ENCODE measurements at places on chromosomes 3 and 15. TPM values are rescaled to one million over a fixed set of nuclear protein-coding genes. Genes with fewer than 3 reads are reported as not detected.
A peak's percentile ranks its signal among the peaks of the same experiment; 100 is the strongest.

The CAND2 gene
- polyA plus RNA-seq, result 3.9 TPM

The RASGRP1 gene
- 3.4 TPM for polyA plus RNA-seq

The SLC22A13 gene
- polyA plus RNA-seq, result 9.9 TPM

The COL6A6 gene
- polyA plus RNA-seq, result not detected

The DZIP3 gene
- polyA plus RNA-seq, result 9.4 TPM

The CLN6 gene
- polyA plus RNA-seq, result 30.8 TPM

- H3K27ac ChIP-seq, result no peak overlapping the region
- H3K4me1 ChIP-seq, result peaks cover 3% of the 10 kb centered on the region
- no peaks in the 10 kb centered on the region for H3K27me3 ChIP-seq
These were observed 1.6 kb downstream of the NXPE3 start for GRCh38 chr3:101780661-101781060.

DNA sequence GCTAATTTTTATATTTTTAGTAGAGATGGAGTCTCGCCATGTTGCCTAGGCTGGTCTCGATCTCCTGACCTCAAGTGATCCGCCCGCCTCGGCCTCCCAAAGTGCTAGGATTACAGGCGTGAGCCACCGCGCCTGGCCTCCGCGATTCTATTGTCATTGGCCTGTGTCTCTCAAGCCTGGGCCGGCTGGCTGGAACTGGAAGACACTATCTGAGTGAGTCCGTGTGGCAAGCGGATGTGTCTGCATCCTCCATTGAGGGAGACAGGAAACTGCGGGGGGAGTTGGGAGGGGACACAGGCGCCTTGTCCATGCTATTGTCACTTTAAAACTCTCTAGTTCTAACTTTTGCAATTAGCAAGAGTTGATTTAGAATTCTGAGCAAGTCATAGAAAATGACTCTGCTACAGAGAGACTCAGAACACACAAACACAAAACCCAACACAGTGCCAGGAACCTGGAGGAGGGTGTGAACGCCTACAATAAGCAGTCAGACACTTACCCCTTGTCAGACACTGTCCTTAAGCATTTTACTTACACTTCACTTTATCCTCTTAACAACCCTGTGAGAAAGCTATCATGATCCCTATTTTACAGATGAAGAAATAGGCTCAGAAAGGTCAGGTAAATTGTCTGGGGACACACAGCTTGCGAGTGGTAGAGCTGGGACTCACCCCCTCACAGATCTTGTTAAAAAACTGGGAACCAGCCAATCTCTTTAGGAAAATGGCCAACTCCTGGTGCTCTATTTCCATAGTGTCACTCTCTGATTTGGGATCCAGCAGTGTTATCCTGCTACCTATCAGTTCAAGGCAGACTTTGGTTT, 38.7 kb downstream of the ANP32A start:
- no peaks in the 10 kb centered on the region for H3K27me3 ChIP-seq
- peaks cover 42% of the 10 kb centered on the region for H3K36me3 ChIP-seq
- peaks cover 6% of the 10 kb centered on the region for H3K4me1 ChIP-seq
- DNase-seq, result no peak

DNA sequence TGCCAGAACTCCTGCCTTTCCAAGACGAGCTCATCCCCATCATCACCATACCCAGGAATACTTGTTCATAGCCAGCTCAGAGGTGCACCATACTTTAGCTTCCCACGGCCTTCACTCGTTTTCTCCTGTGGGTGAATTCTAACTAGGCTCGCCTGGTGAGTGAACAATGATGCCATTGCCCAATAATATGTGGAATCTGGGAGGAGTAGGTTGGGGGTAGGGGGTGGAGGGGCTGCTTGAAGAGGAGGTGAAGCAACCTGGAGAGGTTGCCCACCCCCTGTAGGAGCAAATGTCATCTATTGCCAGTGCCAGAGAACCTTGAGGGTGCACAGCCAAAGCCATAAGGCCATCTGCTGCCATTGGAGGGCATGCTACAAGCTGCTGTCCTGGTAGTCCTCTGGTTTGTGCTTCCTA, 592 bp upstream of the ZNF445 start:
- no peaks in the 10 kb centered on the region for H3K27me3 ChIP-seq
- H3K4me3 ChIP-seq, result peak overlapping the region; percentile 47
- DNase-seq, result no peak
- H3K27ac ChIP-seq, result no peak overlapping the region
- H3K36me3 ChIP-seq, result no peaks in the 10 kb centered on the region

- H3K4me3 ChIP-seq, result no peak overlapping the region
- H3K27ac ChIP-seq, result no peak overlapping the region
- no peaks in the 10 kb centered on the region for H3K27me3 ChIP-seq
- peaks cover 3% of the 10 kb centered on the region for H3K4me1 ChIP-seq
These were observed 427.2 kb downstream of the OCA2 start for GRCh38 chr15:27671819-27672437.

DNA sequence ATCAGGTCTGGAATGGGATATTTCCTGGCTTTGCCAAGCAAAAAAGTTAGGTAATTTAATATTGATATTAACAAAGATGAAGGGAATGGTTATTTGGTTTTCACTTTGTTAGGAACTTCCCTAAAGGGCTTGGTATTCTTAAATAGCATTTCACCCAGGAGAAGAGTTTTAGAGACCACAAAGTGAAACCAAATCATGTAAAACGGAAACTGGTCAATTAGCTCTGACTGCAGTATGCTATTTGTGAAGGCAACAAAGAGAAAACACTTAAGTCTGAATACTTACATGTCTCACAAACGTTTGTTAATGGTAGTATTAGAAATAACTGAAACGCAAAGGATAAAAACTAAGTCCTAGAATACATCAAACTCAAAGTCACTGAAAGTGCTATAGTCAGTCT, 32.4 kb upstream of the SETMAR start:
- no peaks in the 10 kb centered on the region for H3K36me3 ChIP-seq
- no peak for DNase-seq
- no peaks in the 10 kb centered on the region for H3K4me1 ChIP-seq
- no peaks in the 10 kb centered on the region for H3K27me3 ChIP-seq
- no peak overlapping the region for H3K27ac ChIP-seq

DNA sequence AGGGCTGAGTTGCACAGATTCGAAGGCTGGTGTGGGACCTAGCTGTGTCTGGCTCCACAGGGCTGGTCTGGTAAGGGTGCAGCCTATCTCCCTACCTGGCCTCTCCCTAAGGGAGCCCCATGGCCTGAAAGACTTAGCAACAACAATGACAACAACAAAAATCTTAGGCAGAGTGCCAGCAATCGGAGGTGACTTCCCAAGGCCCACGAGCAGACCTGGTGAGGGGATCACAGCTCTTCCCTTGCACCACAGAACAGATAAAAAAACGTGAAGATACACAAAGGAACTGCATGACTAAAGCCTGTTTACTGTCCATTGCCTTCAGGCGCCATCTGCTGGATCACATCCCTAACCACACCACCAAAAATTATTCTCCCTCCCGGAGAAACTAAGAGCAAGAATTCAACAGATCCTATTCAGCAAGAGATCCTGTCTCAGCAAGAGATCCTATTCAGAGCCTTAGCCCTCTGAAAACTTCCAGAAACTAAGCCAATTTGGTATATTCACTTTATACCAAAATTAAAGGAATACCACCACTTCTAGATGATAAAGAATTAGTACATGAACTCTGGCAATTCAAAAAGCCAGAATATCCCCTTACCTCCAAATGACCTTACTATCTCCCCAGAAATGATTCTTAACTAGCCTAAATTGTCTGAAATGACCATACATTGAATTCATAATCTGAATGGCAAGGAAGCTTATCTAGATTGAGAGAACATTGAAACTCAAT, 24.1 kb upstream of the OR5K4 start:
- no peaks in the 10 kb centered on the region for H3K4me1 ChIP-seq
- H3K27me3 ChIP-seq, result no peaks in the 10 kb centered on the region
- H3K27ac ChIP-seq, result no peak overlapping the region
- H3K4me3 ChIP-seq, result no peak overlapping the region
- no peaks in the 10 kb centered on the region for H3K36me3 ChIP-seq

- H3K4me3 ChIP-seq, result no peak overlapping the region
- no peaks in the 10 kb centered on the region for H3K27me3 ChIP-seq
These were observed 1.6 kb upstream of the RNU6-1 start for GRCh38 chr15:67841513-67841762.

GRCh38 chr15:42012241-42012640, 8.6 kb downstream of the PLA2G4E start:
- no peak overlapping the region for H3K27ac ChIP-seq
- H3K4me3 ChIP-seq, result no peak overlapping the region
- no peaks in the 10 kb centered on the region for H3K27me3 ChIP-seq
- no peaks in the 10 kb centered on the region for H3K4me1 ChIP-seq
- no peak for DNase-seq
- H3K36me3 ChIP-seq, result no peaks in the 10 kb centered on the region

- DNase-seq, result no peak
- no peak overlapping the region for H3K27ac ChIP-seq
- H3K27me3 ChIP-seq, result no peaks in the 10 kb centered on the region
These were observed 20.0 kb upstream of the MYZAP start for GRCh38 chr15:57571725-57572124.

- H3K4me1 ChIP-seq, result no peaks in the 10 kb centered on the region
- DNase-seq, result no peak
- no peak overlapping the region for H3K4me3 ChIP-seq
- no peaks in the 10 kb centered on the region for H3K27me3 ChIP-seq
- H3K27ac ChIP-seq, result no peak overlapping the region
- no peaks in the 10 kb centered on the region for H3K36me3 ChIP-seq
These were observed 1200.4 kb upstream of the EPHA6 start for GRCh38 chr3:95613993-95614392.

- no peak overlapping the region for H3K27ac ChIP-seq
- no peaks in the 10 kb centered on the region for H3K36me3 ChIP-seq
- H3K4me1 ChIP-seq, result no peaks in the 10 kb centered on the region
- H3K4me3 ChIP-seq, result no peak overlapping the region
- DNase-seq, result peak; percentile 82
These were observed 59.7 kb upstream of the KBTBD8 start for GRCh38 chr3:66938338-66938963.

DNA sequence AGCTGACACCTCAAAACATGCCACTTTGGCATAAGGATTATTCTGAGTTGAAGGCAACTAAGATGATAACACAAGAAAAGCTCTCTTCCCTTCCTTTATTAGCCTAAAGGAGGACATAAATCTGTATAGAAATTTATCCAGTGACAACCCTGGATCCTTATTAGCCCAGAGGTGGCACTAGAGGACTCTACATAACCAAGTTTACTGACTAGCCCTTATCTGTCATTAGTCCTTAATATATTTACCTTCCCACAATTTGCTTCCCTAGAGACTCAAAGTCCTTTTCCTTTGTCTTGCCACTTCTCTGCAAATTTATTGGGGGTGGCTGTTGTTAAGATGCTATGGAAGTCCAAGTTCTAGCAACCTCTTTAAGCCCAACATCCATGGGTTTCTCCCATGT, 26.7 kb downstream of the CEP70 start:
- H3K36me3 ChIP-seq, result no peaks in the 10 kb centered on the region
- no peak for DNase-seq
- no peaks in the 10 kb centered on the region for H3K4me1 ChIP-seq
- no peak overlapping the region for H3K4me3 ChIP-seq

DNA sequence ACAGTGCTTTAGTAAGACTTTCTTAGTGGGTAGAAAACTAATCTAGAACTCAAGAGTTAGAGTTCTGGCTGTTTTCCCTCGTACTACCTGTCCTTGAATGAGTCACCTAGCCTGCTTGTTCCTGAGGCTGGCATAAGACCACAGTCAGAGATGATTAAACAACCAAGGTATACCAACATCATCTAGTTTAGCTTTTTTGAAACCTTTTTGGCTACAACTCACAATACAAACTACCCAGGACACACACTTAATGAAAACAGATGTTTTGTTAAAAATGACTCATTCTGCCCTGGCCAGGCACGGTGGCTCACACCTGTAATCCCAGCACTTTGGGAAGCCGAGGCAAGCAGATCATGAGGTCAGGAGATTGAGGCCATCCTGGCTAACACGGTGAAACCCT, 4.6 kb downstream of the MCCC1 start:
- no peaks in the 10 kb centered on the region for H3K27me3 ChIP-seq
- no peak overlapping the region for H3K27ac ChIP-seq
- H3K4me3 ChIP-seq, result no peak overlapping the region
